ENCODE measurements at places on chromosomes 7 and 10.

GRCh38 chr7:143360788-143361551, 1.5 kb downstream of the FAM131B start:
- DNase-seq = no peak

DNA sequence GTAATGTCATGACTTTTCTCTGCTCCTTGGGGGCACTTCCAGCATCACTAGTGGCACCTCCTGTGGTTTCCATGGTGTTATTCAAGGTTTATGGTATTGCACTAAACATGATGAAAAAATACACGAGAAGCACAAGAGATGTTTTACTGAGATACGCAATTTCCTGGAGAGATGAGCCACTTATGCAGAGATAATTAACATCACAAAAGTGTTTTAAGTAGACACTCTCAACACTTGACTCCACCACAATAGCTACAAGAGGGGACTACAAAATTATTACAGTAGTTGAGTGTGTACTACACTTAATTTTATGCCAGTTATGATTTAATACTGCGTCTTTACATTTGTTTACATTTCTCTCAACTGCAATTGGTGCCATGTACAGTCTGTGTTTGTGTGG, 906.7 kb downstream of the DNAJB9 start:
- no peak for DNase-seq

GRCh38 chr10:34413756-34414587, 401.1 kb downstream of the PARD3 start:
- DNase-seq = no peak

GRCh38 chr10:93386631-93387369, 95.3 kb downstream of the MYOF start:
- no peak for DNase-seq

Measured in activated T-helper 1 cell treated with anti-CD3 and anti-CD28 coated beads, Interleukin-2, amount 50 U/mL, for 16 hours (primary cell).